Activated CD8-positive, alpha-beta T cell treated with anti-CD3 and anti-CD28 coated beads, Interleukin-2, amount 10 ng/mL, durations not matched to agents 7 days and 5 days (primary cell): ENCODE measurements at places on chromosomes 4 and X.

DNA sequence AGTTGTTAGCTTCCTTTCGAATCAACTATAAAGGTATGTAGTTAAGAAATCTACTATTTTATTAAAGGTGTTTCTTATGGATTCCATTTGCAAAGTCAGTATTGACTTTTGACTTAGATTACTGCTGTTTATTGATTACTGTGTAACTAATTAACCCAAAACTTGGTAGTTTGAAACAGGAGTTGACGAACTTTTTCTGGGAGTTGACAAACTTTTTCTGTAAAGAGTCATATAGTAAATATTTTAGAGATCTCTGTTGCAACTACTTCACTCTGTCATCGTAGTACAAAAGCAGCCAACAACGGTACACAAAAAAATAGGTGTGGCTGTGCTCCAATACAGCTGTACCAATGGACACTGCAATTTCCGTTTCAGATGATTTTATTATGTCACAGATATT is 30.2 kb downstream of the AGA start:
- no peak for DNase-seq

DNA sequence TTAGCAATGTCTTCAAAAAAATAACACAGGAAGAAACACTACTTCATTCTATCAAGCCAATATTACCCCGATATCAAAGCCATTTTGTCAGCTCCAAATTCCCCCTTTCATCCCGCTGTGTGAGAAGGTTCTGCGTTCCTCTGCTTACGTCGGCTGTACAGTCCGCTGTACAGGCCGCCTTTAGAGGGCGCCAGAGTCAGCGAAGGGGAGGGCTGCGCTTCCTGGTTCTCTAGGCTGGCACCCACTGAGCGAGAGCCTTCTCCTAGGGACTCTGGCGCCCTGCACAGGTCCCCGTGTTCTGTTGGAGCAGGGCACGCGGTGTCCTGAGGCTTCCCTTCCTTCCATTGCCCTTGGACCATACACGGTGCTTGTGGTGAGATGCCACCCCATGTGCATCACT is 25.3 kb upstream of the CT45A1 start:
- DNase-seq: no peak

GRCh38 chrX:28552322-28552721 is 34.9 kb upstream of the IL1RAPL1 start:
- no peak for DNase-seq

DNA sequence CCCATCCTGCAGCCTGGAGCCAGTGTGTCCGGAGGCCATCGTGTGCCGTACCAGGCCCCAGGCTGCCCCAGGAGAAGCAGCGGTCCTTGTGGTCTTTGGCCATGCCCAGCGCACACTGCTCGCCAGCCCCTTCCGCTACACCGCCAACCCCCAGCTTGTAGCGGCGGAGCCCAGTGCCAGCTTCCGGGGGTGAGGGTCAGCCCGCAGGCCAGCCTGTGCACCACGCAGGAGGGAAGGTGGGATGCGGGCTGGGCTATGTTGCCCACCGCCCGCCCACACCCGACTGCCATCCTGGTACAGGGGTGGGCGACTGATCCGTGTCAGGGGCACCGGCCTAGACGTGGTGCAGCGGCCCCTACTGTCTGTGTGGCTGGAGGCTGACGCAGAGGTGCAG is 7.6 kb upstream of the SRPK3 start:
- DNase-seq: no peak

GRCh38 chr4:74499986-74500781 is 55.2 kb downstream of the AREG start:
- no peak for DNase-seq

DNA sequence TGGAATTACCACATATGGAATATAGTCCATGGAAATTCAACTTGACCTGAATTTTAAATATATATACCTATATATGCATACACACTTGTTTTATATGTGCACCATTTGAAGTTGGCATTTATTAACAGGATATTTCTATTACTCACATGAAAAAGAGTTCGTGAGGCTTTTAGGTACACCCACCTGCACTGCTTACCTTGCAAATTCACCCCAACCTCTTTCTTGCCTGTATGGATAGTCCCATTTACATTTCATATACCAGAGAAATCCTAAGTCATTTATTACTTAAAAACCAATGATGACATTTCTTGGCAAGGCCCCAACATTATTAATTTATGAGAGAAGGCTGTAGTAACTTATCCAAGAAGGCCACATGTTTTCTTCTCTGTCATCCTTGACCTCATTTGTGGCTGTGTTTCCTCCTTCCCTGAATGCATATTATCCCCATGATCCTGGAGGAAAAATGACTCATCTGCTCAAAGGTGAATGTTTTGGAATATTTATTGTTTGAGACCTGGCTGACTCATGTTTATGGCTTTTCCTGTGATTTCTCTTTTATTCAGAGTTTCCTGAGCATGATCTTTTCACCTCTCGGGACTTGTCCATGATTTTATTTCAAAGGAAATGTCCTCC is 62.2 kb upstream of the FAM241A start:
- DNase-seq: no peak

DNA sequence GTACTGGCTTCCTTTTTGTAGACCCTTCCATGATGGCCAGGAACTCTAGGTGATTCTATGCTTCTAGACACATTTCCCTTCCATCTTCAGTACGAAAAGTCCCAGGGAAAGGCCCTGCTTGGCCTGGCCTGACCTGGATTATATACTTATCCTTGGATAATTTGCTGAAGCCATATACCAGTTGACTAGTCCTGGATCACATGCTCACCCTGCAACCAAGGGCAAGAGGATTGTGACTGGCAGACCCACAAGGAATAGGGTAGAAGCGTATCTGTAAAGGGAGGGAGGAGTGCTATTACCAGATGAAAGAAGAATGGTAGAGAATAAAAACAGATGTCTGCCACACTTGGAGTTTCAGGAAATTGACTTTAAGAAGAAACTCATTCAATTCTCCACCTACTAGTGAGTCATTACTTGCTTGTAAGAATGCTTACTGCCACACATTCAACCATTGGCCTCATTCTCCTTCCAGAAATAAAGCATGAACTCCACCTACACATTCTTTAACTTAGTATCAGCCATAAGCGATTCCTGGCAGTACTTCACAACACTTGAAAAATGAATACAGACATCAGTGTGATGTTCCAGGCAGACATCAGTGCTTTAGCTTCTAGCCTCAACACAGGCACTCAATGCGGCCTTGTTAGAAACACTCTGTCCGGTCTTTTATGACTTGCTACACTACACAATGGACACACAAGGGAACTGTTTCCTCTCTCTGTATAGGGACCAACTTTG is 141.8 kb downstream of the CBR4 start:
- DNase-seq: no peak

DNA sequence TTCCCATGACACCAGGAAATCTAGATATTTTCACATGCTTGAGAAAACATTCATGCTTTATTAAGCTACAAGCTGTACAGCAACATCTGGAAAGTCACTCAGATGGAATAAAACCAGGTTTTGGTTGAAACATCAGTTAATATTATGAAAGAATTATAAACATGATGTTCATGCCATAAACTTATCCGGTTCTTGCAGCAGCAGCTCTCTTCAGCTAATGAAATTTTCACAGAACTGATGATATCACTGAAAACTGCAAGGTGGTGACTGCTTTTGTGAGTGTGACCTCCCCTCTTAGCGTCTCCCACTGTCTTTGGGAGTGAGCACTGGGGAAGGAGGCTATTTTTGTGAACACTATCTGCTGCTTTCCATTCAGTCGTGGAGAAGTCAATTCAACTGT is 56.9 kb downstream of the ARHGAP10 start:
- DNase-seq: no peak

DNA sequence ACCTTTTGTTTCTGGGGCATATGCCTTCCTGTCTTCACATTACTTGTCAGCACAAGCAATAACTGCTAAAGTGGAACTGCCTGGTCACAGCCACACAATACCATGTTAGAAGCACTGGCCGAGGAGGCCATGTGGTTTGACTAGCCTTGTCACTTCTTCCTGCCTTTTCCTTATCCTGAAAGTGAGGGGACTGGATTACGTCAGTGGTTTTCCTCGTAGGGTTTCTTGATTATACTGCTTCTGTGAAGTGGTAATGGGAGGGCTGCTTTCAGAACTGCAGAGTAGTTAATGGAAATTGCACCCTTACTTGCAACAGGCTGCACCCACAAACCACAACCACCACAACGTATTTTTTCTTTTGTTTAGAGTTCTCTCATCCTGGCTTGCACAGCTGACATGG is 26.6 kb downstream of the ZRSR2 start:
- peak; percentile 71 for DNase-seq

- DNase-seq: peak; percentile 86
Observed at GRCh38 chrX:24479924-24480323, 14.8 kb downstream of the PDK3 start.

GRCh38 chrX:38804432-38804681 is 3.1 kb downstream of the MID1IP1 start:
- no peak for DNase-seq

GRCh38 chr4:79298484-79298883 is 27.4 kb downstream of the NAA11 start:
- DNase-seq: no peak

DNA sequence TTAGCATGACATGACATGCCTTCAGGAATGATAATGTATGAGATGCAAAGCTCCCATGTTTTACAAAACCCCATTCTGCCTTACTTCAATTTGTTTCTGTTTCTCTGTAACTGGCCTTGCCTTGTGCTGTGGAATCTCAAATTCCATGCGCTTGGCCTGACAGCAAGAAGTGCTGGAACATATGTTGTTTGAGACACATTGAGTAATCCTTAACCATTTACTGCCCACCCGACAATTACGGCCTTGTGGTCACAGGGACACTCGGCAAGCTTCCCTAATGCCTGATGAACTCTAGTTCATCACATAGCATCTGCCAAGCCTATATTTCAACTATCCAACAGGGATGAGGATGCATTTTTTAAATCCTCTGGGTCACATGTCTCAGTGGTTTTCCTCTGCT is 226.4 kb upstream of the CASK start:
- no peak for DNase-seq

GRCh38 chrX:16588266-16588665 is 61.7 kb upstream of the S100G start:
- no peak for DNase-seq

DNA sequence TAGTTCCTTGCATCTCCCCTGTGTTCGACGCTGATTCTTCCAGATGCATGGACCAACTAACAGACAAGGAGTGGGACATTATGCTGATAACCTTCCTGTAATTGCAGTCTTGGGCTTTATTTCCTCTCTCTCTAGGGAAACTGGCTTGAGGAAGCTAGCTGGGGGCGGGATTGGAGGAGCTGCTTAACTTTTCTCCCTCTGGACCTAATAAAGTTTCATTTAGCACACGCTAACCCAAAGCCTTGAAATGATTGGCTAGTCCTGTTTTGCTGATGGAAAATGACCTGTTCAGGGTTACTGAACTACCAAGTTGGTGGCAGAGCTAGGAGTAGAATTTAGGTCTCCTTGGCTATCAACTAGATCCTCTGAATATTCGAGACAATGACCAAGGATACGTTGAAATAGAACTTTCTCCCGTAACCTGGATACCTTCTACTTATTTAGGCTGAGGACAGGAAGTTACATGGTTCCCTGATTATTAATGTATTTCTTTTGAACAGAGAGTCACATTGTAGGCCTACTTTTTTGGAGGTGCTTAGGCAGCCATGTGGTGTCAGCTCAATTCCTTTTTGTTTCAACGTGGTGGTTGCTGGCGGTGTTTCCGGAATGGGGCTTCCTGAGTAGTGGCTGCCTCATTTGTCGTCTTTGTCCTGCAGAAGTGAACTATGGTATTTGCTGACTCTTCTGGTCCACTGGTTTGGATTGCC is 2.0 kb downstream of the PGK1 start:
- peak; percentile 42 for DNase-seq

- no peak for DNase-seq
Observed at GRCh38 chrX:150223176-150224015, 139.7 kb upstream of the MAMLD1 start.

GRCh38 chr4:4762909-4763821 is 96.3 kb upstream of the MSX1 start:
- DNase-seq: peak; percentile 27

DNA sequence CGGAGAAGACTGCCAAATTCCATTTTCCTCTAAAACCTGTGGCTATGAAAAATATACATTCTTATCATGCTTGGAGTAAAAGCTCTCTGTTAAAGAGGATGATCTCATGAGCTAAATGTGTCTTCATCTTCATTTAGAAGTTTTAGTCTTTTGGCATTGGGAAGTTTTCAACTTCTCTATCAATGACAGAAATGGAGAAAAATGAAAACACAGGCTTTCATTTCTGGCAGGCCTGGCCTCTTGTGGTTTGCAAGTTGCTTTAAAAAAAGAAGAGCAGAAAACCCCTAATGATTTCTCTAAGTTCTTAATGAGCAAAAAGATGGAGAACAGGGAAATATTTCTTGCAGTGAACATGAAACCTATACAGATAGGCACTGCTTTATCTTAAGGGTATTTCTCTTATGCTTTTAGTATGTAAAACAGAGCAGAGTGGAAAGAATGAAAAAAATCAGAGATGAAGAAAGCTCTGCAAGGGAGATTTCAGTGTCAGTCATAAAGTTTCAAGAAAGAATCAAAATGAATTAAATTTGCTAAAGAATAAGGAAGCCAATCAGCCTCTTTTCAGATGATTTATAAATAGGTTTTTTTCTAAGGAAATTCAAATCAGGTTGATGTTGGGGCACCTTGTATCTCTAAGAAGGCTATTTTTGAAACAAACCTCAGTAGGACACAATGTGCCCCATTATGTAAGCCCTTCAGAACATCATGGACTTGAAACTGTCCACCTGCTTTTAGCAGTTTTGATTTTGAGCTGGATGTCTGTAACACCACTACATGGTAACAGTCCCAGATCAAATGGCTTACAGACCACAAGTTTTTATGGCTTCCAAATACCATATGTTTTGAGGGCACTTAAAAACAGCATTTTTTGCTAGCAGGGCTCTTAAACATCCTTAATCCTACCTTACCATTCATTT is 225.0 kb downstream of the GRIA3 start:
- DNase-seq: no peak

GRCh38 chr4:41185614-41186592 is 28.4 kb downstream of the APBB2 start:
- DNase-seq: no peak

- no peak for DNase-seq
Observed at GRCh38 chrX:16039834-16040233, 83.5 kb upstream of the GRPR start.

DNA sequence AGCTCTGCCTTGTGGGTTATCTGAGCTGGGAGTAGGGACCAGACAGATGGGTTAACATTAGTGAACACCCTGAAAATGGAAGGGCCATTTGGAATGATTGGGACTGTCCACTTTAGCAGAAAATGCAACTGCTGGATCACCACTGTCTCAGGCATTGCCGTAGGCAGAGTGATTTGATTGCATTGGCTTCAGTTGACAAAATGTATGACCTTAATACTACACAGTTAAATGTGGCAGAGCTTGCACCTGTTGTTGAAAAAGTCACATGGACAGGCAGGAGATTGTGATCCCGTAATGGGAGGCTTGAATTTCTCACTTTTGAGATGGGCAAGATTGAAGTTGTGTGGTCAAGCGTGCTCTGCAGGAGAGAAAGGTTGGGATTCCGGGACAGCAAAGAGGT is 166.5 kb upstream of the PUDP start:
- no peak for DNase-seq

DNA sequence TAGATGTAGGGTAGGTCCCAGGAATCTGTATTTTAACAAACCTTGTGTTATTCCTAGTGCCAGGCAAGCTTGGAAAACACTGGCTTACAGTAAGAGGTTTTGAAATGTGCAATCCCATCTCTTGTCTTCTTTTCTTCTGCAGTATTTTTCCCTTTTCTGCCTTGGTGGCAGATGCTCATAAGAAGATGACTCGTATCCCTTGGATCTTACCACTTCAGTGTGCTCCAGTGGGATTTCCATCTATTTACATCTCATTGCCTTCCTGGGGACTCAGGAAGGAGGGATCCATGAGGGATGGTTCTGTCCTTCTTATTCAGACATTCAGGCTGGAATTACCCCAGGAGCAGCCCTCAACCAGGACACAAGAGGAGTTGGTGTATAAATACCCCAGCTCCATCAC is 136.6 kb downstream of the NHS start:
- DNase-seq: no peak
